T-helper 9 cell (primary cell): ENCODE measurements at places on chromosomes 11 and 22.

- DNase-seq, result no peak
Observed at GRCh38 chr11:117805045-117805444, 8.0 kb upstream of the DSCAML1 start.

GRCh38 chr11:126939552-126939951, 61.0 kb downstream of the KIRREL3 start:
- DNase-seq, result no peak

- no peak for DNase-seq
Observed at GRCh38 chr11:47861728-47862127, 13.6 kb upstream of the NUP160 start.

GRCh38 chr11:95521133-95521542, 268.4 kb downstream of the FAM76B start:
- no peak for DNase-seq

- DNase-seq, result no peak
Observed at GRCh38 chr11:36499315-36499714, 10.8 kb downstream of the TRAF6 start.

- DNase-seq, result no peak
Observed at GRCh38 chr11:125173556-125173955, 9.0 kb downstream of the PKNOX2 start.

DNA sequence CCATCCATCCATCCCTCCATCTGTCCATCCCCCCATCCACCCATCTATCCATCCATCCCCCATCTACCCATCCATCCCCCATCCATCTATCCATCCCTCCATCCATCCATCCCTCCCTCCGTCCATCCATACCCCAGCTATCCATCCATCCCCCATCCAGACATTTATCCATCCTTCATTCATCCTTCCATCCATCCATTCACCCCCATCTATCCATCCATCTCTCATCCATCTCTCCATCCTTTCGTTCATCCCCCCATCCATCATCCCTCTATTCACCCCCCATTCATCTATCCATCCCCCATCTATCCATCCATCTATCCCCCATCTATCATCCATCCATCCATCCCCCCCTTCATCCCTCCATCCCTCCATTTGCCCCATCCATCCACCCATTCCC, 97.5 kb downstream of the MPPED1 start:
- no peak for DNase-seq

- DNase-seq, result no peak
Observed at GRCh38 chr11:70068950-70069349, 9.2 kb upstream of the ANO1 start.

- DNase-seq, result no peak
Observed at GRCh38 chr11:132171031-132171430, 800.6 kb downstream of the NTM start.

DNA sequence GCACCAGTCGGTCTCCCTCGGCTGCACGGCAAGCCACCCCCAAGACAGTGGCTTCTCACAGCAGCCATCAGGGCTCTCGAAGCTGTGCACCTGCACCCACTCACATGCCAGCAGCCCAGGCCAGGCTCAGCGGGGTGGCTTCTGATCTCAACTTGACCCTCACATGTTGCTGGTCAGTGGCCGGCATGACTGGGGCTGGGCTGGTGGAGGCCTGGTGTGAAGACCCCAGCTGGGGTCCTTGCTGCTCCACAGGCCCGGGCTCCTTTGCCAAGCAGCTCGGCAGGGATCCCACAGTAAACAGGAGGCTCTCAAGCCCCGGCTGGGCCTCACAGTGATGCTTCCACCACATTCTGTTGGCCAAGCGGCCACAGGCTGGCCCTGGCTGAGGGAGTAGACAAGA, 128.2 kb downstream of the BRD1 start:
- no peak for DNase-seq

GRCh38 chr11:126359431-126360048, 4.1 kb downstream of the ST3GAL4 start:
- DNase-seq, result no peak

- no peak for DNase-seq
Observed at GRCh38 chr11:2651826-2652271, 47.9 kb downstream of the KCNQ1OT1 start.

DNA sequence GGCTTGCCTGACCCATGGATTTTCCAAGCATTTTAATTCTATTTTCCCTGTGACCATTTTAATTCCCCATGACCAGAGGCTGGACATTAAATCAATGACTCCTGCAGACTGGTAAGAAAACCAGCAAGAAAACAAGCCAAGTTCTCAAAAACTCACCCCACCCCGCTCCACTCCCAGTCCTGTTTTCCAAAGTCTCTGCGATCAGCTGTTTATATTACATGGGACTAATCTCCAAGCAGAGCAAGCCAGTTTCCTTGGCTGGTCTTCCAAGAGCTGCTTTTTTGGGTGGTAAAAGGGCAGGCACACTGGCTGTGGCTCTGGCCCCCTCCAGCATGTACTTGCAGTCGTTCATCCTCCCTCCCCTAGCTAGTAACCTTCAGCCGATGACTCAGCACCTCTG, 97.9 kb downstream of the RRAS2 start:
- no peak for DNase-seq

- DNase-seq, result no peak
Observed at GRCh38 chr11:46039990-46040389, 81.3 kb downstream of the PHF21A start.

- no peak for DNase-seq
Observed at GRCh38 chr11:104763930-104764709, 134.1 kb downstream of the CASP12 start.

DNA sequence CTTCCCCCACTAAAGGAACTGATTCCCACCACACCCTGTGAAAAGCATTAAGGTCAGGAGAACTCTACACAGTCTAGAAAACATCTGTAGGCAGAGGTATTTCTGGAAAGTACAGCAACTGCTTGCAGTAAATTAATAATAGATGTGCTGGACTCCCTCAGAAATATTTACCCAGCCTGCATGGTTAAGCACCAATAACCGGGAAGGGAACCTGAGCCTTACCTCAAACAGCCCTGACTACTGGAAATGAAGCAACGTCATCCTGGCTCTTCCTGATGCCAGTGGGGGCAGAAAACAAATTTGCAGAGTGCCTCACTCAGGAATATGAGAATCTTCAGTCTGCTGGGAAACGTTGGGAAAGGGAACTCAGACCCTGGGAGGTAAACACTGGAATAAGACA, 318.1 kb downstream of the TENM4 start:
- no peak for DNase-seq

DNA sequence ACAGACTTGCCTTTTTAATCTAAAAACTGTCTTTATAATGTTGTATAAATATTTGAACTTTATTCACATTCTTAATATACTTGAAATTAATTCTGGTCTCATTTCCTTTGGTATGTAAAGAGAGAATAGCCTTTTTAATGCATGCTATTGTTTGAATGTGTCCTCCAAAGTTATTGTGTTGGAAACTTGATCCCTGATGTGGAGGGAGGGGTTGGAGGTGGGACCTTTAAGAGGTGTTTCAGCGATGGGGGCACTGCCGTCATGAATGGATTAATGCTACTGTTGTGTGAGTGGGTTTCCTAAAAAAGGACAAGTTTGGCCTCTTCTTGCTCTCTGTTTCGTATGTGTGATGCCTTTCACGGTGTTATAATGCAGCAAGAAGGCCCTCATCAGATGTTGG, 131.7 kb downstream of the DDX10 start:
- no peak for DNase-seq

GRCh38 chr22:35914665-35915476, 113.8 kb downstream of the RBFOX2 start:
- DNase-seq, result no peak

GRCh38 chr11:47259232-47259977, 1.6 kb downstream of the NR1H3 start:
- DNase-seq, result no peak

DNA sequence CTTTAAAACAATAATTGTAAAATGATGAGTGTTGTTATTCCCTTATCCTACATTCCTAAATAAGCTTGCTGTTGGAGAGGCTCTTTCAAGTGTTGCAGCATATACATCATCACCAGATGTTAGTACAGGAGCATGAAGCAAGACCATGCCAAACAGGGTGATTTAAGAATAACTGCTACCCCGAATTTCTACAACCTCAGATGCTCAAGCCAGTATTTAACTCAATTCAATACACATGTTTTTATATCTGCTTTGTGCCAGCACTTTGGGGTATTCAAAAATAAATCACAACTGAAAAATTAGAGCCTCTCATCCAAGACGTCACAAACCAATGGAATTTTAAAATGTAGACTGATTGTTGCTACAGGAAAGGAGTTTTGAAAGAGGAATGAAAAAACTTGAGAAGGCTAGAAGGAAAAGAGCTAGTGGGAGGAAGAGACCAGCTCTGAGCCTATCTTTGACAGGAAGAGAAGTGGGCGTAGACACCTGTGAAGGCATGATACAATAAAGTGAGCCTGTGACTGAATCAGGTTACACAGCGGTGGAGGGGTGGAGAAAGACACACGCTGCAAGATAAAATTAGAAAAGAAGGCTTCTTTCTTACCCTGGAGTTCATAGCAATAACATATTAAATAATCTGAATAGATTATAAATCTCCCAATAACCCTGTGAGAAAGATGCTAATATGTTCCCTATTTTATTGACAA, 95.8 kb downstream of the DLG2 start:
- DNase-seq, result no peak

- DNase-seq, result no peak
Observed at GRCh38 chr22:22588485-22589164, 29.6 kb upstream of the PRAME start.

DNA sequence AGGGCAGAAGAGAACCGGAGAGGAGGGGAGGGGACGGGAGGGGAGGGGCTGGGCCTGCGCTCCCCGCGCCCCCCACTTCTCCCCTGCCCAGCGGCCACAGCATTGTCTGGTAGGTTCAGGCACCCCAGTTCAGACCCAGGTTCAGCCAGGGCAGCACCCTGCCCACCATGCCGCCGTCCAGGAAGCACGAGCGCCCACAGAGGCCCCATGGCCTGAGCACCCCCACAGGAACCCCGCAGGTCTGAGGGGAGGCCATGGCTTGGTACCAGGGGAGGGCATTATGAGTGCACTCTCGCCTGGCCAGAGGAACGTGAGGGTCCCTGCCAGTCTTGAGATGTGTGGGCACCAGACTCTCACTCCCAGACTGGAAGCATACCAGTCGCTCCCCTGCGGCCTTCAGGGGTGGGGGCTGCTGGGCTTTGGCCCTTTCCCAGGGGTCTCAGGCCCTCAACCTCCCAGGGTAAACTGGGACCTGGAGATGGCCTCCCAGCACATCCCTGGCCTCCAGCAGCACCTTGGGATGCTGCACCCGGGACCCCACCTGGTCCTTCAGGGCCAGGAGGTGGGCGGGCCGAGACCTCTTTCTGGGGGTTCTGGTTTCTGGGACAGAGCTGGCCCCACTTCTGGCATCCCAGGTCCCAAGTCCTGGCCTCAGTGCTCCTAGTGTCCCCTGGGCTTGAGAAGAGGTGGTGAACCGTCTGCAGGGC, 597 bp upstream of the PLXNB2 start:
- no peak for DNase-seq

DNA sequence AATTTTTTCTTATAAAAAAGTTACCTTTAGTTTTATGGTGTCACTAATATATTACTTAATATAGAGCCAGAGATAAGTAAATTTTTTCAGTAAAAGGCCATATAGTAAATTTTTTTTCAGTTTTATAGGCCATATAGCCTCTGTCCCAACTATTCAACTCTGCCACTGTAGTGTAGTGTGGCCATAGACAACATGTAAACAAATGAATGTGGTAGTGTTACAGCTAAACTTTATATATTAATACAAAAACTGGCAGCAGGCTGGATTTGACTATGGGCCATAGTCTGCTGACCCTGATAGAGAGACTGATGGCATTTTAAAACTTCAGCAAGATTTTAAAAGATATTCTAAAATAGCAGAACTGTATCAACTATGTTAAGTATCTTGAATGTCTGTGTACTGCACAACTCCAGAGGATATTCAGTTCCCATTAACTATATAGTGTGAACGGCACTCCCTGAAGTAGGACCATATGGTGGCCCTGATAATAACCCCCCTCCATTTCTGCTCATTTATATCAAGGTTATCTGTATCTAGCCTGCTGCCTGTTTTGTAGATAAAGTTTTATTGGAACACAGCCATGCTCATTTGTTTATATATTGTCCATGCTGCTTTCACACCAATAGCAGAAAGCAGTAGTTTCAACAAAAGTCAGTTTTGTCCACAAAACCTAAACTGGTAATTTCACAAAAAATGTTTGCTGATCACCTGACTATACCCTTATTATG, 71.6 kb downstream of the PRMT3 start:
- DNase-seq, result no peak

- DNase-seq, result no peak
Observed at GRCh38 chr11:61071913-61072312, 30.4 kb upstream of the CD5 start.

DNA sequence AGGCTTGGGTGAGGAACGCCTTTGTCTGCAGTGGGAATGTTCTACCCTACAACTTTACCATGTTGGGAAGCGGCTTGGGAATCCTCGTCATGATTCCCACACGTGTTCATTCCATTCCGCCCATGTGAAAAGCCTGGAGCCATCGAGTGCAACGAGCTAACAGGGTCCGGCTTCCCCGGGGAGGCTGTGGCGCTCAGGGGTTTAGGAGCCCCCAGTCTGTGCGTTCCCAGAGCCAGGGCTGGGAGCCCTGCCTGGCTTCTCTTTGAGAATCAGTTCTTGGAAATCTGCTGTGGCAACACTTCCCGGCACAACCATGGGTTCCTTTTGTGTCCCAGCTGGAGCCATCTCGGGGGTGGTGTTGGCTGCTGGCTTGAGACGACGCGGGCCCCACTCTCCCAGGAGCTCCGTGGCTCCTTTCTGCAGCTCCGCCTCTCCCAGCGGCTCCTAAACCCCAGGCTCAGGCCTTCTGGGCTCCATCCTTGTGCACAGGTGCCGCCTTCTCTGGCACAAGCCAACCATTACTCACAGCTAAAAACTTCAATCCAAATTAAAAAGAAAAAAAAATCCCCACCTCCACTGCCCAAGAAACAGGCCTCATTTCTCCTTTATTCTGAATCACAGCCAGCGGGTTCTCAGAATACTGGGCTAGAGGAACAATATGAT, 18.7 kb upstream of the PPFIA1 start:
- no peak for DNase-seq

GRCh38 chr11:124673333-124674167, at the start of the genes SIAE and SPA17:
TSS of gene SIAE (minus strand) at chr11:124673739. CDS start at chr11:124673708, 31 bp downstream.
TSS of gene SPA17 (plus strand) at chr11:124673904. CDS start at chr11:124675265, 1,361 bp downstream.
- DNase-seq, result peak; percentile 77

GRCh38 chr11:44977493-44977984, 26.9 kb upstream of the TP53I11 start:
- DNase-seq, result no peak
